ENCODE measurements at places on chromosomes 1 and 21. TPM values are rescaled to one million over a fixed set of nuclear protein-coding genes. Genes with fewer than 3 reads are reported as not detected.

CYP2J2 gene
- total RNA-seq: 11.6 TPM

CLDN17 gene
- total RNA-seq: not detected

DNA sequence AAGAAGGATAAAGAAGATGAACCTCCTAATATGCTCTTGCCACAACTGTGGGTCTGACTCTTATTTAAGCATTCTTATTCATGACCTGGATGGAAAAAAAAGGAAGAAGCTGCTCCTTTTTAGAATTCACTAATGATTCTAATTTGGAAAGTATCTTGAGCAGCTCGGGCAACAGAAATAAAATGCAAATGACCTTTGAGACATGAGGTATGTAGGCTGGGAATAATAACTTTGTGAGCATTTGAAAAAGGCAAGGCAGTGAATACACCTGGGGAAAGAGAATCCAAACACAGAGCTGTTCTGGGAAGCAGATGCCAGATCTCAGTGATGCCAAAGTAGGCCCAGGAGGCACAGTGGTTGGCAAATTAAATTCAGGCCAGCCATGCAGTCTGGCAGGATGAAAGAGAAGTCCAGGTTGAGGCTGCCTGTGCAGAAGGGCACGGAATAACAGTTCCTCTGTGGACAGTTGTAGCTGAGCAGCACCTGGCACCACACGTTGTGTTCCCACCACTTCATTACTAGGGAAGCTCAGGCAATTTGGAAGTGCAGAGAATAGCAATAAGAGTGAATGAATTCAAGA is 320.8 kb upstream of the ST6GALNAC5 start:
- no peak for DNase-seq

DNA sequence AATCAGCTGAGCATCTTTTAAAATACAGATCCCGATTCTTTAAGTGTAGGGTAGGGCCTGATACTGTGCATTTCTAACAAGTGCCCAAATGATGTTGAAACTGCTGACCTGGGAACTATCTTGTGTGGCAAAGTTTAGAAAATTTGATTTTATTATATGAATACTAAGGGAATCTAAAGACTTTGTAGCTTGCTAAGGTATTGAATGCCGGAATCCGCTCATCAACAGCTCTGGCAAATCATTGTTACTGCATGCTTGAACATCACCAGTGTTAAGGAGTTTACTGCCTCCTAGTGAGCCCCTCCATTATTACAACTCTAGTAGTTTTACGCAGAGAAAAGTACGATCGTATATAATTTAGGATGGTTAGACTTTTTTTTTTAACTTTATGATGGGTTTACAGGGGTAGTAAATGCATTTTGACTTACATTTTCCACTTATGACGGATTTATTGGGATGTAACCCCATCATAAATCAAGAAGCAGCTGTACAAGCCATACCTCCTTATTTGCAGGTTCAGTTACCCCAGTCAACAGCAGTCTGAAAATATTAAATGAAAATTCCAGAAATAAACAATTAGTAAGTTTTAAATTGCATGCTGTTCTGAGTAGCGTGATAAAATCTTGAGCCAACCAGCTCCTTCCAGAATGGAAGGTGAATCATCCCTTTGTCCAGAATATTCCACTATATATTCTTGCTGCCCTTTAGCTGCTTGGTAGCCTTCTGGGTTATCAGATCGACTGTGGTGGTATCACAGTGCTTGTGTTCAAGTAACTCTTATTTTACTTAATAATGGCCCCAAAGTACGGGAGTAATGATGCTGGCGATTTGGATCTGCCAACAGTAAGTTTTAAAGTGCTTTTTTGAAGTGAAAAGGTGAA is 892 bp downstream of the TYW3 start:
- DNase-seq: no peak

DNA sequence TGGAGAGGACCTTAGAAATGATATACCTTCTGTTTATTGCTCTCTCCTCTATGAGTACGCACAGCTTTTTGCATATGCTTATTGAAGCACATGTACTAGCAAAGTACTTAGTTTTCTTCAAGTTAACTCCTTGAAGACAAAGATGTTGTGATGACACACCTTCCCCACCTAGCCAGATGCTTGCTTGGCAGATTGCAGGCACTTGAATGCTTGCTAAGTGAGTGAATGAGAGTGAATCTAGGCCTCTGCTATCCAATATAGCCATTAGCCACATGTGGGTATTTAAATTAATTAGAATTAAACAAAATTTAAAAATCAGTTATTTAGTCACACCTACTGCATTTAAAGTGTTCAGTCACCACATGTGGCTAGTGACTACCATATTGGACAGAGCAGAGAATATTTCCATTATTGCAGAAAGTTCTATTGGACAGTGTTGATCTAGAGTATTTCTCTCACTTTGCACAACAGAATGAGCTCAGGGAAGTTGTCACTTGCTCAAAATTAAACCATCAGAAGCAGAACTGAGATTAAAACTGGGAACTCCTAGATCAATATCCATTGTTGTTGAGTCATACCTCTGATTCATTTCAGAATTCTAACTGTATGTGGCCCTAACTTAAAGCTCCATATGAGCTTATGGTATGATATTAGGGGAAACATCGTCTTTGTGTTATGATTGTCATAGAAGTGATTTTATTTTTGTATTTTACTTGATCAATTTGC is 8.6 kb upstream of the EEIG2 start:
- DNase-seq: no peak

- DNase-seq: no peak
Observed at GRCh38 chr1:154567386-154568156, at the start of gene CHRNB2. CHRNB2 (plus strand) TSS chr1:154567778; CDS start chr1:154568045, 267 bp downstream.
